ENCODE measurements at places on chromosomes 5 and 9.

DNA sequence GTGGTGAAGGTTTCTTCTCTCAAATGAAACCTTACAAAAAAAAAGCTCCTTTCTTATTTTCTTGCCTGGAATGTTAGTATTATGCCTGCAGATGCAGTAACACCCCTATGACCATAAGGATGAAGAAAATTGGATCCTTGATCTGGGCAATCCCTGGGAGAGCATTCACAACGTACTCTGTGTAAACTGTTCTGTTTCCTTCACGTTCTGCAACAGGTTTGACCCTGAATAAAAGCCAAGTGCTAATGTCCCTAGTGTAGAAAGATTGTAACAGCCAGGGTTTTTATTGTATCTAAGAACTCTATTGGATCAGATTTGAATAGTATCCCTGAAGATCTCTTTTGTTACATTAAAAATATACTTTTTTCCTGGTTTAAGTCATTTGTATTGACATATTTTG, 1639.6 kb upstream of the ACO1 start:
- DNase-seq: no peak

DNA sequence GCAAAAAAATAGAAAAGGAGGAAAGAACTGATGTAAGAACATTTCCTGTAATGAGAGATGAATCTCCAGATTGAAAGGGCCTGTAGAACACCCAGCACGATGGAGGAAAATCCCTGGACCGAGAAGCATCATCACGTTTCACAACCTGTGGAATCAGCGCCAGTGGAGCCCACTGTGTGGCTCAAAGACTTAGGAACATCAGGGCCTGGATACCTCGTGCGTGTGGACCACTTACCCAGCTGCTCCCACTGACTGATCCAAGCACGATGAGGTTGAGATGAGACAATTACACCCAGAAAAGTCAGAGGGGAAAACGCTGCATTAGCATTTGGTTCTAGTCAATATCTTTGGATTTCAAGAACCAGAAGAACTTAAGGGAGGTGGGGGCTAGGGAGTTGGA, 224.6 kb downstream of the SYK start:
- DNase-seq: no peak

DNA sequence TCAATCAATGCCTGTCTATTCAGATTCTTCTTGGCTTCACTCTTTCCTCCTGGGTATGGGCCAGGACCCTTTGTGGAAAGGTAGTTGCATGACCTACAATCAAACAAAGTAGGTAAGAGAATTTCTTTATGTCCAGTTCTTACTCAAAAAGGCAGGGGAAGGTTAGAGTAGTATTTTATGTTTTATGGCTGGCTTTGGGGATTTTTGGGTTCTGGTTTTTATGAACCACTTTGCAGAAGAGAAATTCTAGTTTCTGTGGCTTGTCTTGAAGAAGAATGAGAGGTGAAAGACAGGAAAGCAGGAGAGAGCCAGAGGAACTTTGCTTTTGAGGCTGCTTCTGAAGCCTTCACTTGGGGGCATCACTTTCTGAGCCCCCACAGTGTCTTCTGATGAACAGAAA, 14.7 kb upstream of the CRHBP start:
- DNase-seq: no peak

DNA sequence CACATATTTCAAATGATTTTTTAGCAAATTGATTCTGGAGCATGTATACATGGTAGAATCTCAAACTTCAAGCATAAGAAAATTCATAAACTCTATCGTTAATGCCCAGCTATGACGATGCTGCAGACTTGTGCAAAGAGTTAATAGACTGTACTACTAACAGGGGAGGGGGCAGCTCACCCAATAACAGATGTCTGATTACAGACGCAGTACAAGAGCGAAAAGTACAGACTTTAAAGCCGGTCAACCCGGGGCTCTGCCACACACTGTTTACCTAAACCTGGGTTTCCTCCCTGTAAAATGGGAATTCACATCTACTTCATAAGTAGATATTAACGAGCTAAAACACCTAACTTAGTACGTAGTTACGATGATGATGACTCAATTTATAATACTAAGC, 651 bp downstream of the TRIM23 start:
- no peak for DNase-seq

GRCh38 chr5:136038635-136039034, 9.8 kb downstream of the TGFBI start:
- DNase-seq: no peak

DNA sequence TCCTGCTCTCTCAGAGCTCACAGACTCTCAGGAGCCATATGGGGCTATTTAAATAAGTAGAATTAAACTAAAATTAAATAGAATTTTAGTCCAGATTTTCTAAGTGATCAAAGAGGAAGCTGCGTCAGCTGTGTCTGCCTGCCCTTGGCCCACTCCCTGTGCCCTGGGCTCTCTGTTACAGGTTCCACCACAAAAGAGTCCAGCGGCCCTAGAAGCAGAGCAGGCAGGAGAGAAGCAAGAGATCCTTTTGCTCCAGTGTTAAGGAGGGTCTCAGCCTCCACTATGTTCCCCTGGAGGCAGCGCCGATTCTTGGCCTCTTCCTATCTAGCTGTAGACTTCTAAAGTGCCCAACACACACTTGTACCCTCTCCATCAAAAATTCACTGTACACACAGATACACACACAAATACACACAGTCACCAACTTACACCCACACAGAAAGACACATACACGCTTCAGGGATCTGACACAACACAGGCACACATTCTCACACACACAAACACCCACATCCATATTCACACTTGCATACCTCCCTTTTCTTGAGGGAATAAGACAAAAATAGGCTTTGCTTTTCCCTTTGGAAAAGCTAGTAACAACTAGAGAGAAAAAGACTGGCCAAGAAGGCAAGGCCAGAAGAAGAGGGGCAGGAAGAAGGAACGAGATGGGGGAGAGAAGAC, 5.5 kb upstream of the TNIP1 start:
- no peak for DNase-seq

- peak; percentile 78 for DNase-seq
Observed at GRCh38 chr5:172361566-172362238, 78.1 kb upstream of the UBTD2 start.

GRCh38 chr5:90338712-90339372, 70.7 kb downstream of the CETN3 start:
- no peak for DNase-seq

DNA sequence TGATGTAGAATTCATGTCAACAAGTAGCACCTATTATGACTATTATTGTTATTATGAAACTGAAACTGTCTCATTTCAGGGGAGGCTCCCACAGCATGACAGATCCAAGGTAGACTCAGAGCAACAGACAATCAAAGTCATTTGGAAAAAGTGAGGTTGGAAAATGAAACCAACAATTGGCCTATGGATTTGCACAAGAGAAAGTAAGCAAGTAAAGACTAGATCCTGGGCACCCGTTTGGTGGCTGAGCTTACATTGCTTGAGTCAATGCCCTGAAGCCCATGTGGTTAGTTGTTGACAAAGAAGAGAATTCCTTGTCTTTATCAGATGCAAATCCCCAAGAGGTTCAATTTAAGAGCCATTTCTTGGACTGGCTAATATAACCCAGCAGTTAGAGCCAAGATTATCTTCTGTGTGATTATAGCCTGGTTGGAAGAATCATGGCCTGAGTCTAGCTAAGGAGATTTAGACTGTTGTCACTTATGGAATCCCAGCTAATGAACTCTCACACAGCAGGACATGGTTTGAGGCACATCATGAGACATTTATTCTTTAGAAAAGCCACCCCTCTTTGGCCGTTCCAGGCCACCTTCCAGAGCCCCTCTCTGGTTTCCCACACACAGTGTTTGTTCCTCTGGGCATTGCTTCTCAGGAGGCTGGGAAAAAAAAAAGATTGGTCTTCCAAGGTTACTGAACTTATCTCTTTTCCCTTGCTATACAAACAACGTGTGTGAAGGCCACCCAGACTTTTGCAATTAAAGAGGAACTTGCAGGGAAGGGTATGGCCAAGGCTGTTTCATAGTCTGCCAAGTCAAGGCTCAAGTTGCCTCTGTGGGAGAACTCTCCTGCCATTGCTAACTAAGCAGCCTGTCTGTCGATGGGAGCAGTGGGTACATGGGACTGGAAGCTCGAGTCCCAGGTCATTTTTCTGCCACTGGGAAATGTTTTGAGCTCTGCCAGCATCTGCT, 399.5 kb downstream of the ENC1 start:
- peak; percentile 44 for DNase-seq

DNA sequence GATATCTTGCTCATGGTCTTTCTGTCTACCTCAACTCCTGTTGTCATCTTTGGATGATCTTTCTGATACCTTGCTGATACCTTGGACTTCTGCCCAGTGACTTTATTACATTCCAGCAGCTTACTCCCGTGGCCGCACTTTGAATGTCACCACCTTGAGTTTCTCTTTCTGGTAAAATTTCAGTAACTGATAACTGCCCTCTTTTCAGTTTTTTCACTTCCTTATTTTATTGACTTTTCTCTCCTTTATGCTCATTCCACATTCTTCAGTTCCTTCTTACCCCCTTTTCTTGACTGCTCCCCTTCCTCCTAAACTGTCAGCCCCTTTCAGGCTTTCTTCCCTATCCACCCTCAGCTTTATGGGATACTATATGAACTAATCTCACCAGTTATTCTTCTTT, 7.0 kb upstream of the FBXO4 start:
- DNase-seq: no peak

GRCh38 chr9:72193478-72193881, 44.2 kb downstream of the GDA start:
- no peak for DNase-seq

DNA sequence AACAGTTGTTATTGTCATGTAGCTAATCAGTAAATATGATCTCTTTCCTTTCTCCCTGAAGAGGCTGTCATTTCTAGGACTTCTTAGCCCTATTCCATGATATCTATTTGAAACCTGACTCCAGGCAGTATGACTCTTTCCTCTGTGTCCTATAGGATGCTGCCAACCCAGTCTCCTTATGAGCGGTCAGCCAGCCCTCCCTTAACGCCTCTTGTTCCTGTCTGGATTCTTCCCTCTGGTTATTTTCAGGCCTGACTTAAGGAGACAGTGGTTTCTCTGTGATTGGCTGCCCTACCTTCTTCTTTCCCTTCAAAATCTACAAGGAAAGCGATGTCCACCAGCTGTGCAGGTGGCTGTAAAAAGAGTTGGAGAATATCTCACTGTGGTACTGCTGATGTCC, 19.4 kb upstream of the C5orf63 start:
- peak; percentile 13 for DNase-seq

DNA sequence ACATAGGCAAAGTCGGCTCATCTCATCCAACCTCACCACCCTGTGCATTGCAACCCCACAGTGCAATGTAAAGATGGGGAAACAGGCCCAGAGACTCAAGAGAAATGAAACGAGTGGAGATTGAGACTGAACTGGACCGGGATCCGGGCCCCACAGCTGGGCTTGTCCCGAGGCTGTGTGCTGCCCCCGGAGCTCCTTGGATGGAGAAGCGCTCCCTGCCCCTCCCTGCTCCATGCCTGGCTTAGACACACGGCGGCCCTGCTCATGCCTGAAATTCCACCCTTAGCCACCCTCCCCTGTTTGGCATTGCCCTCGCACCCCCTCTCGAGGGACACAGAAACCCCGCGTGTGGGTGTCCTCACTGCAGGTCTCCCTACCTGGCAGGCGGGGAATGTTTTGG, 27.2 kb upstream of the FCN1 start:
- DNase-seq: no peak

DNA sequence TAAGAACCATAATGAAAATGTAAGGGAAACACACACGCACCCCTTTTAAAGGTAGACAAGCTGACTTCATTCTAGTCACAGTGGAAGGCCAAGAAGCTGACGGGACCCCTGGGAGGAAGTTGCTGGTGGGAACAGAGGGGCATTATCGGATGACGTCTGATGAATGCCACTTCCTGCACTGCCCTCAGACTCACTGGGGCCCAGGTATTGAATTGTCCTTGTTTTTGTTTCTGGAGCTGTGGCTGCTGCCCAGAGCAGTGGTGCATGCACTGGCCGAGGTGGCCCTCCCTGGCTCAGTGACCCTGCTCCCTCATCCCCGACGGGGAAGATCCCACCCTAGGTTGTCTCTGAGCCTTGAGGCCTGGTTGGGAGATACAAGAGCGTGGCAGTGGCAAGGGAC, 15.3 kb upstream of the RPL26L1 start:
- no peak for DNase-seq

GRCh38 chr5:23963449-23963848, 456.0 kb downstream of the PRDM9 start:
- no peak for DNase-seq

GRCh38 chr9:126592461-126592860, 21.3 kb upstream of the LMX1B start:
- DNase-seq: no peak

- DNase-seq: no peak
Observed at GRCh38 chr5:8633259-8633658, 764.3 kb downstream of the MTRR start.

DNA sequence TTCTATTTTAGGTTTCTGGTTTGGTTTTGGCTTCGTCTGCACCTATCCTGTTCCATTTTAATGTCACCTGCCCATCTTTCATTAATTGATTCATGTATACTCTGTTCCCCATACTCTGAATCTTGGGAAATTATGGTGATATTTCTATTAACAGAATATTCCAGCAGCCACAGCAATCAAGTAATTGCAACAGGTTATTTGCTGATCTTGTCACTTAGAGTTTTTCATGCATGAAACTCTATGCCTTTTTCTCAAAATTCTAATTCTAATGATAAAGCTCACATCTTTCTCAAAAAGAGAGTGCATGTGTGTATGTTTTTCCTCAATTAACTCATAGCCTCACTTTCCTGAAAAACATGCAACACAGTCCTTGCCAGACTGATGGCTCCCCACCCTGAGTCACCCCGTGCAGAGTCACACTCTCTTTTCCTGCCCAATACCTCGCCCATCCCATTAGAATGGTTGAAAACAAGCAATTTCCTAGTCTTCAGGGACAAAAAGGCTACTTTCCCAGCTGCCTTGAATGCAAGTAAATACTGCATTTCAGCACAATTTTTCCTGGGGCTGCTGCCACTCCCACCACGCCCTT, 15.6 kb downstream of the GFRA3 start:
- no peak for DNase-seq

GRCh38 chr5:81425569-81425968, 31.6 kb upstream of the ACOT12 start:
- DNase-seq: no peak

DNA sequence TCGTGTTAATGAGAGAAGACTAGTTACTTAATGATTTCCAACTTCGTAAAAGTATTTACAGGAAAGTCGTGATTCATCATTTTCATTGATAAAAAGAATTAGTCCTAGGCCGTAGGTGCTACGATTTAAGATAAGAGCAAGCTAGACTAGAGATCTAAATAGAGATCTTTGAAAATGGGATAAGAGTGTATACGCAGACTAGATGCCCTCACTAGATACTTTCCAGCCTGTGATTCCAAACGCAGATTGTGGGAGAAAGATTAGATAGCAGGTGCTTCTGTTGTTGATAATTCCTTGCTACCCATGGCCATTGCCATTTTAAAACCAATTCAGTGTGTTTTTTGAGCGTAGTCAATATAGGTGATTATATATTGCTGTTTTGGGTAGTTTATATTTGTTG, 6.7 kb upstream of the SMIM15 start:
- no peak for DNase-seq

- DNase-seq: no peak
Observed at GRCh38 chr5:167712986-167713585, 578.4 kb upstream of the WWC1 start.

Measured in T1000 (cell line).